ENCODE measurements at places on chromosomes 7 and 10.
A peak's percentile ranks its signal among the peaks of the same experiment; 100 is the strongest.

GRCh38 chr7:143217806-143218205 lies 4.0 kb upstream of the TAS2R40 start:
- DNase-seq, result no peak

DNA sequence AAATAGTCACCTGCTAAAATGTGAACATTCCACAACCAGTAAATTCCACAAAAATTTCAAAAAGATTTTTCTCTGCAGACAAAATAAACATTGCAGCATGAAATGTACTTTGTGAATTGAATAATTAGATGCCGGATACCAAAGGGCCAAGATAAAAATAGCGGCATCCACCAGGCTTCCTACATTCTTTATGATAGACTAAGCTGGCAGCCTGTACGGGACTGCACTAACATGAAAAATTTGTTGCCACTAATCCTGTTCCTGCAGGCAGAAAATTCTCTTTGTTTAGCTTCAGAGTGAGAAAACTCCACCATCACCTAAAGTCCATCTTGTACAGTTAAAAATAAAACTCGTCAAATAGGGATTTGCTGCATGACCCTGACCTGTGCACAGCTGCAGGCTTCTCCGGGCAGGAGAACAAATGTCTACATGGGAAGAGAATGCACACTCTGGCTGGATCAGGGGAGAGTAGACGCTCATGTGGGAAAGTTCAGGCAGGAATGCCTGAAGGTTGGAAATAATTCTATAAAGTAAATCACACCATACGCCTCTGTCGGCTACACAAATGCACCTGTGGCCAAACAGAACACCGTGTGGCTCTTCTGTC lies 15.6 kb upstream of the ADO start:
- DNase-seq, result no peak

DNA sequence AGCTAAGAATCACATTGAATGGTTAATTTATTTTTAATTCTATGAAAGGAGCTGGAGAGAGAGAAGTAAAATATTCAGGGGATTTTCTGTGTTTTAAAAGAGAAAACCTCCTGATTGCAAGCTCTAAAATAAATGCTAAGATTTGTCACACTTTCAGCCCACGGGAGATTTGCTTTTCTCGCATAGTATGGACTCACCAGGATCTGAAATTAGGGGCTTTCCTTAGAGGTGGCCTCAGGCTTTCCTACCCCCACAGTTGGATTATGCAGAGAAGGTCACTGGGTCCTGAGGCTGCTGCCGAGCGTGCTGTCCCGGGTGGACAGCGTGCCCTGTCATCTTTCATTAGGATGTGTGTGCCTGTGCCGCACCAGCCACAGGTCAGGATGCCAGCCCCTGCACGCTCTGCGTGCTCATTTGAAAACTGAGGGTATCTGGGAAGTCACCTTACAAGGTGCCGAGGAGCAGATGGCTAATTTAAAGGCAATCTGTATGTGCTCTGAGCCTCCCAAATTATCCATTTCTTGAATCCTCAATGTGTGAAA lies 258.8 kb downstream of the CELF2 start:
- DNase-seq, result no peak

DNA sequence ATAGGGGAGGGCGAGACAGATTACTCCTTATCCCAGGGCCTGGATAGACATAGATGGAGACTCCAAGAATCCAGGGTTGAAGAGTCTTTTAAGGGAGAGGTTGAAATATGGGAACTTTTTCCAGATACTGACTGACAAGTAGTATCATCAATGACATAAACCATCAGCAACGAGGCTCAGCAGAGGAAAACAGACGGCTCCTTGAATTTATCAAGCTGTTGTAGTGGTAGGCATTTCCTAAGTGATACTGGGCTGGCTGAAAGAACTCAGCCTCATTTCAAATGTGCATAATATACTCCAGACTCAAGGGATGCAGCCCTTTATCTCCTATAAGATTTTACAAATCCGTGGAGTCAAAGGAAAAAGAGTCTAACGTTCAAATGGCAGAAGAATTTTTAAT lies 150.5 kb downstream of the FANK1 start:
- no peak for DNase-seq

GRCh38 chr7:149404825-149405224 lies 56.0 kb downstream of the ZNF777 start:
- DNase-seq, result no peak

GRCh38 chr7:80589631-80590030 lies 48.8 kb upstream of the CD36 start:
- no peak for DNase-seq

DNA sequence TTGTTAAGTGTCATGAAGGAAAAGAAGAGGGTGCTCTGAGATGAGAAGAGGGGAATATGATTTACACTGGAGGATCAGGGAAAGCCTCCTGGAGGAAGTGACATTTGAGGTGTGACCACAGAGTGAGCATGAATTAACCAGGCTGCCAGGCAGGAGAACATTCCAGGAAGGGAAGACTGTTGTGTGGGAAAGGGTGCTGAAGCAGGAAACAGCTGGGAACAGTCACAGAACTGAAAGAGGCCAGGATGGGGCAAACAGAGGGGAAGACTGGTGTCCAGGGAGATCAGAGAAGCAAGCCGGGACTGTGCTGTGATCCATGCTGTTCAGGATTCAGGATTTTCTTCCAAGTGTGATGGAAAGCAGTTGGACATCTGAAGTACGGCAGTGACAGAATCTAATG lies 14.9 kb downstream of the HIPK2 start:
- no peak for DNase-seq

DNA sequence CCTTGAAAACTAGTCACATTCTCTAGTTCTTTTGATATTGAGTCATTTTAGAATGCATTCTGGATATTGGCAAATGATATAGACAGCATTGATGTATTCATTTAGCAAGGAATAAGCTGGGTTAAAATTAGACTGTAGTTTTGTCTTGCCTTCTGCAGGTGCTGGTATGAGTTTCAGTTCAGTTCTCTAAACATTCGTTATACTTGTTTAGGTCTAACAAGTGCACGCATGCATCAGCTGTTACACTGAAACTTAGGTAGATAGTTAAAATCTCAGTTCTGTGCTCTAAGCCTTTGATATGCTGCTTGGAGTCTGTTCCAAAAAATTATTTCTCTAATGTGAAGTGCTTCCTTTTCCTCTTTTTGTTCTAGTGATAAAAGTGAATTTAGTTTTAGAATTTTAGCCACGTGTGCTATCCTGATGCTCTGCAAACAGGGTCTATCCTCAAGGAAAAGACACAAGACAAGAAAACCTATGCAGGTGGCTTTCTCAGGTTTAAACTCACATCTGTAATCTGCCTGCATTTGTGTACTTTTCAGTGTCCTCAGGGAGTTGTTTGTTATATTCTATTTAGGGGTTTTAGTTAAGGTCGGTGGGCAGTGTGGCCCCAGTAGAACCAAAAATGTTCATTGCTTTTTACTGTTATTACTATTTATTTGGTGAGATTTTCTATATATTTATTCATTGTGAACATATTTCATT lies 409.0 kb downstream of the CDC14C start:
- DNase-seq, result no peak

DNA sequence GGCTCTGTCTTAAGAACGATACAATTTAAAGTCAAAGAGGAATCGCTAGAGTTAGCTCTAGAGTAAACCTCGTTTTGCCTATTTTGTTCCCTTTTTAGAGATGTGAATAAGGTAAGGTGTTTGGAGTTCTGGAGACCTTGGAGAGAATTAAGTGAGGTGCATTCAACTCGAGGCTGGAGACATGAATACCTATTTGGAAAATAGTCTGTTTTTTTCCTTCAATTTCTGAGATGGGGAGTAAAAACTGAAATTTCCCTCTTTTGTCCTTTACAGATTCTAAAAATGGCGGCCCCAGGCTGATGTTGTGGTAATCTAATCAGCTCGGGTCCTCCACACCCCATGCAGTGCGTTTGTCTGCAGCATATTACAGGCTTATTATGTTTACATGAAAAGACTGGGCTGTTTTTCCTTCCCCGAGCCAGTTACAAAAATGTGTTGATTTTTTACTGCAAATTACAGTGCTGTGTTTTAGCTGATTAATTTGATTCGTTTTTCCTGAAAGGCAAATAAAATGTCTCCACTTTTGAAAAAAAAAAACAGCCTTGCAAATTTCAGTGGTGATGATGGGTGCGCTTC lies 1.5 kb downstream of the KMT2E start:
- peak; percentile 54 for DNase-seq

DNA sequence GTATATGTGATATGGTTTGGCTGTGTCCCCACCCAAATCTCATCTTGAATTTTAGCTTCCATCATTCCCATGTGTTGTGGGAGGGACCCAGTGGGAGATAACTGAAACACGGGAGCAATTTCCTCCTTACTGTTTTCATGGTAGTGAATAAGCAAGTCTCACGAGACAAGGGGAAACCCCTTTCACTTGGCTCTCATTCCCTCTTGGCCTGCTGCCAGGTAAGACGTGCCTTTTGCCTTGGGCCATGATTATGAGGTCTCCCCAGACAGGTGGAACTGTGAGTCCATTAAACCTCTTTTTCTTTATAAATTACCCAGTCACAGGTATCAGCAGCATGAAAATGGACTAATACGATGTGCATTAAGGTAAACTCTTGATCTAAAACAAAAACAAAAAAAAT lies 357.1 kb upstream of the AOAH start:
- peak; percentile 79 for DNase-seq

- DNase-seq, result no peak
Observed at GRCh38 chr7:29300649-29301048, 106.1 kb downstream of the CHN2 start.

DNA sequence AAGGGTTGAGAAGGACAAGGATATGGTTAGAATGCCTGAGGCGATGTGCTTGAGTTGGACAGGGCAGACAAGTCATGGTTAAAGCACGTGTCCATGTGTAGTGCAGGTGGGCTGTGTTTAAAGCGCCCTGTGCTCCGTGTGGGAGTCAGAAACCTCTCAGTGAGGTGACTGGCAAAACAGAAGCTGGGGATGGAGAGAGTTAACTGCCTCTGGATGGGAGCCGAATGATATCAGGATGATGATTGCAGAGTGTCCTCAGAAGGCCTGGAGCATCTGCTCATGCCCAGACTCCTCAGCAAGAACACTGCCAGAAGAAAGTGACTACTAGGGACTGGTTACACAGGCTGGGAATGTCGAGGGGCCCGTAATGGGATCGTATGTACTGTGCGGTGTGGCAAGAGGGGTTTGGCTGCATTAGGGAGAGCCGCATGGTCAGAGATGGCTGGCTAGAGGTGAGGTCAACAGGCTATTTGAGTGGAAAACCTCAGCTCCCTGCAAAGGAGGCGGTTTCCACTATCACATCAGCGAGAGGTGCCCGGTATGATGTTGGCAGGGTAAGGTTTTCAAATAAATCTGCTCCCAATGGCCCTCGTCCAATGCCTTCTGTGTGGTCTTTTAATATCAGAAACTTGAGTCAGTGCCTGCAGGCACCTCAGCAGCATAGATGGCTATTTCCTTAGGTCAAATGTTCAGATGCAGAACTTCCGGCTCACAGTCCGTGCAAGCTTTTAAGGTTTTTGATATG lies 26.1 kb upstream of the MRC1 start:
- peak; percentile 81 for DNase-seq

Measured in MCF 10A (cell line).